ENCODE measurements at places on chromosomes 5 and 9. TPM values are rescaled to one million over a fixed set of nuclear protein-coding genes. Genes with fewer than 3 reads are reported as not detected.

The THBS4 gene
- 8.8 TPM for total RNA-seq

DNA sequence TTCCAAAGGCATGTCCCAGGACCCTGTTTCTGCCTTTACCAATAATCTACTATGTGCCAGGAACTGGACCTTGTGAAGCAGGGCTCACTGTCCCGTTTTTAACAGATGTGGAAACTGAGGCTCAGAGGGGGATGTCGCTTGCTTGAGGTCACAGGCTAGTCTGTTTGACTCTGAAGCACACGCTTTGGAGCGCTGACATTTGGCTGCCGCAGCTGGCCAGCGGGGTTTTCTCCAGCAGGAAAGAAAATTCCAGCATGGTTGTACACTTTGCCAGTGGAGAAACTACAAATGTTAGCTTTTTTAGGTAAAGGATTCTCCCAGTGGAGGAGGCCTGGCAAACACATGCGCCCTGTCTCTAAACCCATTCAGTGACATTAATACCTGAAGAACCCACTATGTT lies 50.5 kb downstream of the SH3PXD2B start:
- DNase-seq: no peak

The RNF180 gene
- 4.0 TPM for total RNA-seq

The SNAPC3 gene
- total RNA-seq: 42.6 TPM

DNA sequence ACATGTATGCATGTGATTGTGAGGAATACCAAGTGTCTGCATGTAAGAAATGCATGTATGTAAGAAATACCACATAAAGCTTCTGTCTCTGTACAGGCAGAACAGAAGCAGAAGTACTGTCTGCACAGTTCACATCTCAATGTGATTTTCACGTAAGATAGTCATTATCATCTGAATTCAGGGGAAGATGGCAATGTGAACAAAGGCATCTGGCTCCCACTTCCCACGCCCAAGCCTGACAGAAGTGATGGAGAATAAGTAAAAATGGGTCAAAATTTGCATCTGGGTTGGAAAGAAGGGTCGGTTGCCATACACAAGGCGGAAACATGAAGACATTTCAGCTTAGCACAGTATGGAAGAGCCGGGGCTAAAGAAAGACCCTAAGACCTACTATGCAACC lies 71.7 kb downstream of the SUSD1 start:
- no peak for DNase-seq

DNA sequence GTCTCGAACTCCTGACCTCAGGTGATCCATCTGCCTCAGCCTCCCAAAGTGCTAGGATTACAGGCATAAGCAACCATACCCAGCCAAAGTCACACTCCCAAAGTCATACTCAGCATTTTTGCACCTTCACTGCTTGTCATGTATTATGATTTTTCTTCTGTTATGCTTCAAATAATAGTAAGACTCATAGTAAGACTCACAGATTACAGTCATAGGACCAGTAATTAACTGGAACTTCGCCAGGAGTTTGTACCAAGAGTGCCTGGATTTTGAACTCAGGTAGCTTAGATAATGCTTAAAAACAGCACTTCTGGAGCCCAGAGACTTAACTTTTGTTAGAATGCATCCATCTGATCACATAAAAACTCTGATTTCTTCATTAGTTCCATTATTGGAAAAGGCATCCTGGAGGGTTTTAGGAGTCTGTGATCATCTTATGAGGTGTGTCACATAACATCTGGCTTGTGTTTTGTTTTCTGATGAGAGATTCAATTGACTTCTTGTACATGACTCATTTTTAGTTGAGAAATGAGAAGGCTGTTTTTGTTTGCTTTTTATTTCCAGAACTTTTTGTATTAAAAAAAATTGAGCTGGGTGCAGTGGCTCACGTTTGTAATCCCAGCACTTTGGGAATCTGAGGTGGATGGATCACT lies 131.5 kb downstream of the ADAMTS19 start:
- DNase-seq: no peak

The TPM2 gene
- total RNA-seq: 241 TPM

The TMEM252 gene
- 0.67 TPM for total RNA-seq

The IFNA2 gene
- total RNA-seq: not detected

DNA sequence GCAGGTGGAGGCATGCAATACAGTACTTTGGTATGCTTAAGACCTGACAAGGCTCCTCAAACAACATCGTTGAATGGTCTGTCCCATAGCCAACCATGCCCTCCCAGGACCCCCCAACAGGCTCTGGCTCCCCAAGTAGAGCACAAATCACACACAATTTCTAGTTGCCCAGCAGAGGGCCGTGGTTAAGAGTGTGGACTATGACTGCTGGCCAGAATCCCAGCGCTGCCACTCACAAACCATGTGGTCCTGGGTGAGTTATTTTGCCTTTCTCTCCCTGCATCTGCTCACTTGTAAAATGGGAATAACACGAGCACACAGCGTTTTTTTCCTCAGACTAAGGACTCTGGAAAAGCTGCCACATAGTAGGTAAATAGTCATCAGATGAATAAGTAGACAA lies 6.5 kb downstream of the CKMT2 start:
- DNase-seq: no peak

DNA sequence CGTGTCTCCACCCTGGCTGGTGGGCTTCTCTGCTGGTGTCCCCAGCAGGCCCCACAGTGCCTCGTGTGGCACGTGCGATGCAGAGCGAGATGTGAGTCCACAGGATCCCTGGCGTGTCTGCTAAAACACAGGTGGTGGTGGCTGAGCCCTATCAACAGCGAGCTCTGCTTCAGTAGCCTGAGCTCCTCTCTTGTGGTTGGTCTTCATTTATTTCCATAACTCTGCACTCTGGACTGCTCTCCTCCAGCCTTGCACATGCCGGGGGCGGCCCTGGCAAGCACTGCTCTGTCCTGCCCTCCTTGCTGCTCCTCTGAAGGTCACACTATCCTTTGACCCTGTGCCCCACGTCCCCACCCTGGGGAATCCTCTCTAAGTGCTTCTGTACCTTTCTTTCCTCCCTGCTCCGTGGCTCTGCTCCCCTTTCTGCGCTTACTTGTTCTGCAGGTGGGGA lies 59.2 kb downstream of the NSUN2 start:
- DNase-seq: peak; percentile 58

DNA sequence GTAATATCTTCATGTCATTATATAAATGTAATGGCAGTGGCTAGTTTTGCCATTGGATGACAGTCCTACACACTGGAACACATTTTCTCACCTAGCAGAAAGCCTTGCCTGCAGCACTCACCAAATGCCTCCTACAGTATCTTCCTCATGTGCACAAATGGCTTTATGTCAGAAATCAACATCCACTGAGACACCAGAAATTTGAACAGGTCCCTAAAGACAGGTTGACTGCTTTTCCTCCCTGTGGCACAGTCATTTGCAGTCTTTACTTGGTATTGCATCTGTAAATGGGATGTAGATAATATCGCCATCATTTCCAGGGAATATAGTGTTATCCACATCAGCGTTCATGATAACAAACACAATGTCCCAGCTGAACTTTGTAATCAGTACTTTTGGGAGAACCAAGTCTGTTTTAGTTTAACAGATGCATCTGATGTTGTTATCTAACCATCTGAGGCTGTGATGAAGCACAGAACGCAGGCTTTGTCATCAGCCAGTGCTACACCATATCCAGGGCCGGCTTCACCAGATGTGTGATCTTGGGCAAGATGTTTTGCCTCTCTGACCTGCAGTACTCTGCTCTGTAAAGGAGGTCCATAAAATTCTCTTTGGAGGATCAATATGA lies 83.9 kb upstream of the TAS2R1 start:
- DNase-seq: no peak

The AFAP1L1 gene
- 6.4 TPM for total RNA-seq

The PDCD1LG2 gene
- total RNA-seq: not detected

The IRX4 gene
- 1.6 TPM for total RNA-seq

The IFNB1 gene
- not detected for total RNA-seq

The FAT2 gene
- total RNA-seq: 0.80 TPM

Data from type B pancreatic cell (in vitro differentiated cells).